ENCODE measurements at places on chromosomes 7 and 10. TPM values are rescaled to one million over a fixed set of nuclear protein-coding genes. Genes with fewer than 3 reads are reported as not detected.

- no peaks in the 10 kb centered on the region for H3K4me1 ChIP-seq
- no peak overlapping the region for H3K4me3 ChIP-seq
- no peaks in the 10 kb centered on the region for H3K36me3 ChIP-seq
- no peak for DNase-seq
- H3K27me3 ChIP-seq = no peaks in the 10 kb centered on the region
- H3K27ac ChIP-seq = no peak overlapping the region
Observed at GRCh38 chr7:42012786-42013360, 224.1 kb downstream of the GLI3 start.

The HMX2 gene
- not detected for total RNA-seq

- H3K4me1 ChIP-seq = no peaks in the 10 kb centered on the region
- H3K36me3 ChIP-seq = no peaks in the 10 kb centered on the region
- no peak overlapping the region for H3K27ac ChIP-seq
- H3K27me3 ChIP-seq = no peaks in the 10 kb centered on the region
Observed at GRCh38 chr7:158966780-158967390, 110.5 kb downstream of the DYNC2I1 start.

GRCh38 chr7:114822844-114823243, 99.0 kb upstream of the MDFIC start:
- DNase-seq = no peak
- no peak overlapping the region for H3K27ac ChIP-seq
- H3K4me1 ChIP-seq = no peaks in the 10 kb centered on the region
- H3K4me3 ChIP-seq = no peak overlapping the region

DNA sequence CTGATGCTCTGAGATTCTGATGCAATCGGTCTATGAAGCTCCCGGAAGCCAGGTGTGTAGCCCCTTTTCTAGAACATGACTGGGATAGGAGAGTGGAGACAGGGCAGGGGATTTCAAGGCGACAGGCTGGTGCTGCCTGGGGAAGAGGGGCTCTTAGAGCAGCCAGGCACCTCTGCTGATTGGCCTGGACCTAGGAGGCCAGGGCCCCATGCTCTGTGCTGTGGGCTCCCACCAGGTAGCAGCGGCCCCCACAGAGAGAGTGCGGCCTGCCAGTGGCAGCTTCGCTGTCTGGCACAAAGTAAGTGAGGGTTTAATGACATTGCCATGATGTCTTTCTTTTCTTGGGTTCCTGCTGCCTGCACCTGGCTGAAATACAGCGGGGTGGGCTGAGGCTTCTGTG, 99.4 kb upstream of the PODXL start:
- H3K27ac ChIP-seq = no peak overlapping the region
- H3K27me3 ChIP-seq = no peaks in the 10 kb centered on the region
- no peaks in the 10 kb centered on the region for H3K36me3 ChIP-seq
- no peak for DNase-seq

The SORBS1 gene
- total RNA-seq = 44.0 TPM

GRCh38 chr10:103442031-103442461, 10.1 kb downstream of the CALHM2 start:
- no peaks in the 10 kb centered on the region for H3K27me3 ChIP-seq
- peak overlapping the region; percentile 45 for H3K27ac ChIP-seq
- H3K4me1 ChIP-seq = peaks cover 7% of the 10 kb centered on the region
- peak; percentile 65 for DNase-seq
- no peak overlapping the region for H3K4me3 ChIP-seq

GRCh38 chr7:124155432-124156022, 122.7 kb upstream of the TMEM229A start:
- no peak overlapping the region for H3K4me3 ChIP-seq
- no peak overlapping the region for H3K27ac ChIP-seq
- no peaks in the 10 kb centered on the region for H3K36me3 ChIP-seq
- no peaks in the 10 kb centered on the region for H3K27me3 ChIP-seq
- no peaks in the 10 kb centered on the region for H3K4me1 ChIP-seq
- peak; percentile 15 for DNase-seq

GRCh38 chr7:23418046-23418445, 52.2 kb downstream of the IGF2BP3 start:
- H3K4me3 ChIP-seq = no peak overlapping the region
- H3K36me3 ChIP-seq = no peaks in the 10 kb centered on the region
- H3K27ac ChIP-seq = no peak overlapping the region
- DNase-seq = peak; percentile 67
- no peaks in the 10 kb centered on the region for H3K4me1 ChIP-seq
- no peaks in the 10 kb centered on the region for H3K27me3 ChIP-seq

Data from left lung (tissue), 14 donors.